Activated CD8-positive, alpha-beta memory T cell treated with anti-CD3 and anti-CD28 coated beads for 48 hours (primary cell): ENCODE measurements at places on chromosomes 3 and 15.

- DNase-seq: no peak
Observed at GRCh38 chr3:37862903-37863815, 1.5 kb downstream of the CTDSPL start.

DNA sequence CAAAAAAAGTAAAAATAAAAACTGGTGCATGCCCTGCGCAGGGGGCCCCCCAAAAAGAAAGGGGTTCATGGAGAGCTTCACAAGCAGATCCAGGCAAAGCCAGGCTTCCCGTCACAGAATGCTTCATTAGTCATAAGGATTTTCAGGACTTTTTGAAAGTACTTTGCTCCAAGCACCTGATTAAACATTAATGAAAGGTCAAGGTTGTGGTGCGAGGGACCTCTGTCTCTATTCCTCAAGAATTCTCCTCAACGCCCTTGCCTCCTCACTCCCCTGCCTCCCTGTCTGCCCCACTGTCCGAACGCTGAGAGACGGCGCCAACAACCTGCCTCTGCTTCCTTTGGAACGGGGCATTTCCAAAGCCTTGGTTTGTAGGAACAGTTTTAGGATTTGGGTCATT is 240.1 kb upstream of the IGF1R start:
- no peak for DNase-seq

GRCh38 chr3:112974178-112974517 is 755 bp downstream of the CD200R1 start:
- no peak for DNase-seq

DNA sequence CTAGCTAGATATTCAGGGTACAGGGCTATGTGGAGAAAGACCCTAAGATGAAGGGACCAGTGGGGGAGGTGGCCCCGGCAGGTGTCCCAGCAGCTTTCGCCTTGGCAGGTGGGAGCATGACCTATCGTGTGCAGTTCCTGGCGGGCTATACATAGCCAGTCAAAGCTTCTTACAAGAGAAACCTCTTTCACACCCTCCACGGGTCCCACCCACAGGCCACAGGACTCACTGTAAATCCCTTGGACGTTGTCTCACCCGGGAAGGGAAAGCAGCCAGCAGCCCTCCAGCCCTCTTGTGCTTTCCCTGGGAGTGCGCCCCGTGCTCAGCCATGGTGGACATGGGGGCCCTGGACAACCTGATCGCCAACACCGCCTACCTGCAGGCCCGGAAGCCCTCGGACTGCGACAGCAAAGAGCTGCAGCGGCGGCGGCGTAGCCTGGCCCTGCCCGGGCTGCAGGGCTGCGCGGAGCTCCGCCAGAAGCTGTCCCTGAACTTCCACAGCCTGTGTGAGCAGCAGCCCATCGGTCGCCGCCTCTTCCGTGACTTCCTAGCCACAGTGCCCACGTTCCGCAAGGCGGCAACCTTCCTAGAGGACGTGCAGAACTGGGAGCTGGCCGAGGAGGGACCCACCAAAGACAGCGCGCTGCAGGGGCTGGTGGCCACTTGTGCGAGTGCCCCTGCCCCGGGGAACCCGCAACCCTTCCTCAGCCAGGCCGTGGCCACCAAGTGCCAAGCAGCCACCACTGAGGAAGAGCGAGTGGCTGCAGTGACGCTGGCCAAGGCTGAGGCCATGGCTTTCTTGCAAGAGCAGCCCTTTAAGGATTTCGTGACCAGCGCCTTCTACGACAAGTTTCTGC is 15.0 kb downstream of the GRK7 start:
- DNase-seq: no peak

DNA sequence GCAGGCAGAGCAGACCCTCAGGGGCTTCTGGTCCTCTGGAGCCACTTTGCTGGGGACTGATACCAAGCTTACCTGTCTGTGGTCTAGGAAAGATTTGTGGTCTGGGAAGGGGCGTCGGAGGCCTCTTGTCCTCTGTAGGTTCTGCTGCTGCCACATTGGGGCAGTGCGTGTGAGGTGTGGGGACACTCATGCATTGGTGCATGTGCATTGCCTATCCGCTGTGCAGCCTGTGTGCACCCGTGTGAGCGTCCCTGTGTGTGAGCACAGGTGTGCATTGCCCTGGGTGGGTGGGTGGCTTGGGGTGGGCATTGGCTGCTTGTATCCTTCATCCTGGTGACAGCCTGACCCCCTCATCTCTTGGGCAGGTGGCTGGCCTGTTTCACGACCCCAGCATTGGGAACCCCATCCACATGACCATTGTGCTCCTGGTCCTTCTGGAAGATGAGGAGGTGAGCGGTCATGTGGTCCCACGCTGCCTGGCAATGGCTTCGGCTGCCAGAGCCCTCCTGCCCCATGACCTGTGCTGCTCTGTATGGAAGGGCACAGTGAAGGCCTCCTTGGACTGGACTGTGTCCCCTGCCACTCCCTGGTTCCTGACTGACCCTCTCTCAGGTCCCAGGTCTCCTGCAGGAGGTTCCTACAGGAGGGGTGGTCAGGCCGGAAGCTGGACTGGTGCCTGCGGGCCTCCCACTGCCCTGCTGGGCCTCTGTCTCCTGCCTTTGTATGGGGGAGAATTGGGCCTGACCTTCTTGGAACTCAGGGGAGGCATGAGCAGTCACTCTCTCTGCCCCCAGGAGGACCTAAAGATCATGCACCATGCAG is 41.5 kb downstream of the SAXO2 start:
- no peak for DNase-seq

DNA sequence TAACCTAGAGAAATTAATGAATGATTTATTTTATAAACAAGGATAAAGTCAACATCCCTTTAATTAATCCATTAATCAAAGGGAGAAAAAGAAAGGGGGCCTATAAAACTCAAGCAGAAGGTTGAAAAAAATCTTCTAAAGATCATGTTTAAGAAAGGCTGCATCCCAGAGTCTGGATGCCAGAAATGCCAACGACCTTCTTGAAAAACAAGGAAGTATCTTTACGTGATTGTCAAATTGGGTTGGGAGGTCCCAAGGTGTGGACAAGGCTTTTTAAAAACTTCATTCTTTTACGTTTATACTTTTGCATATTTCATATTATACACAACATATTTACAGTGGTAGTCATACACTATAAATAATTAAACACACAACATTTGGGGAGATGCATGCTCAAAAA is 1.6 kb downstream of the GOLGB1 start:
- no peak for DNase-seq

GRCh38 chr15:83379579-83379959 is 67.6 kb upstream of the SH3GL3 start:
- DNase-seq: no peak

DNA sequence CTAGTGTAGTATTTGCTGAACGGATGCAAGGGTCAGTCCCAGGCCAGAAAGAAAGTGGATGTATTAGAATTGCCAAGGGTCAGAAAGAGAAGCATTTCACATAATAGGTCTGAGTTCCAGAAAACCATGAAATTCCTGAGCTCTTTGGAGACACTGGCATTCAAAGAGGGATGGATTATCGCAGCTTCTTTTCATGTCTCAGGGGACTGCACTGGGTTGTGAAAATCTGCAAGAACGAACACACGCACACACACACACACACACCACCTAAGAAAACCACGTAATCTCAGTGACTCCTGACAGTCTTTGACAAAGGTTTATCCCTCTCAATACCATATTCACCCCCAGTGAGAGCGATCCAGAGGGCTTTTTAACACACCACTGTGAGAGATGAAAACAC is 57.9 kb downstream of the TIPARP start:
- no peak for DNase-seq

DNA sequence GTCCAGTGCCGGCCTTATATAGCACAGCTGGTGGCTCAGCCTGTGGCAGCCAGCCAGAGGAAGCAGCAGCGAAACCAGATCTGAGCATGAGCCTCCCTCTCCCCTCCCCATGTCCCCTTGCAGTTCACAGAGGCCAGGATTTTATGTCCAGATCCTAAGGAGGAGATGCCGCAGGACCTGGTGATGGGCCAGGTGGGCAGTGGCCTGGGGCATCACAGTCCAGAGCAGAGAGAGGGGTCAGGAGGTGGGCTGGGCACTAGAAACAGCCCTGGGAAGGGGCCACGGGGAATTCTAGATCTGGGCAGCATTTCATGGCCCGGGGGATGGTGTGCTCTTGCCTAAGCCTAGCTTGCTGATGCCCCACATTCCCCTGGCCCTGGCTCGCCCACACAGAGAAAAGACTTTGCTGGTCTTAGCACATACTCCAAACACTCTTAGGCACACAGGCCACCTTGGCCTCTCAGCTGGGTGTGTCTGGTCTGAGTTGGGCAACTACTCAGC is 259 bp upstream of the CILP start:
- no peak for DNase-seq

DNA sequence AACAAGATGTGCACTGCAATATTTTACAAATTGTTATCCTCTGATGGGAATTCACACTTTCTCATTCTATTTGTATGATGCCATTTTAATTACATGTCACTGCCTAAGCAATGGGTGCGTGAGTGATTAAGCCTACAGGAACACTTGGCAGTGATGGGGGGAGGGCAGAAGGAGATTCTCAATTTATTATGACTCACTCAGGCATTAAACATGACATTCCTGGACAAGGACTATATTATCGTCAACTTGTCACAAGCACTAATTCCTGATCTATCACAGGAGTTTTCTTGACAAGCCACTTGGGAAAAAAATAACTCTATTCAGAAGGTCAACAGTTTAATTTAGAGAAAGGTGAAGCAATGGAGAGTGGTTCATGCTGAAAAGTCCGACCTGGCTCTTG is 556.8 kb downstream of the NSUN3 start:
- DNase-seq: no peak

- no peak for DNase-seq
Observed at GRCh38 chr3:46585799-46586693, 19.9 kb upstream of the LRRC2 start.

DNA sequence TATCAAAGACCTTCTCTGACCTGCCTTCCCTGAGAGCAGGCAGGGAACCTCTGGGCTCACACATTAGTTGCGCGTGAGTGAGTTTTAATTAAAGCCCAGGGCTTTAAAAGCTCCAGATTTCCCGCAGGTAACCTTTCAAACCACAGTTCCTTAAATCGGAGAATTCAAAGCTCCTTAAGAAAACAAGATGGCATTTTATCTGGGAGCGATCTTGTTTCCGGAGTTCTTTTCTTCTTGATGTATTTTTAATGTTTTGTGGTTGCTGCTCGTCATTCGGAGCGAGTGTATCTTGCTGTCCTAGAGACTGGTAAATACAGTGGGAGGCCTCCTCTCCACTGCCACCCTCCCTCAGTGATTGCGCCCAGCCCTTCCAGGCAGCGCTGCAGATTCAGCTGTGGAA is 284.3 kb downstream of the CLSTN2 start:
- DNase-seq: no peak

GRCh38 chr3:42519568-42519962 is 17.1 kb downstream of the VIPR1 start:
- DNase-seq: no peak

- no peak for DNase-seq
Observed at GRCh38 chr15:39870537-39870936, 49.5 kb downstream of the GPR176 start.

DNA sequence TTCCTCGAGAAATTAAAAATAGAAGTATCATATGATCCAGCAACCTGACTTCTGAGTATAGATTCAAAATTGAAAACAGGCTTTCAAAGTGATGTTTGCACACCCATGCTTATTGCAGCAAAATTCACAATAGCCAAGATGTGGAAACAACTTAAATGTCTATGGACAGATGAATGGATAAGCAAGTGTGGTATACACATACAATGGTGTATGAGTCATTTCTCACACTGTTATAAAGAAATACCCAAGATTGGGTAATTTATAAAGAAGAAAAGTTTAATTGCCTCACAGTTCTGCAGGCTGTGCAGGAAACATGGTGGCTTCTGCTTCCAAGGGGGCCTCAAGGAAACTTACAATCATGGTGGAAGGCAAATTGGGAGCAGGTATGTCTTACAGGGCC is 100.8 kb downstream of the KLF13 start:
- DNase-seq: no peak

- no peak for DNase-seq
Observed at GRCh38 chr3:49553324-49553691, 969 bp upstream of the BSN start.

DNA sequence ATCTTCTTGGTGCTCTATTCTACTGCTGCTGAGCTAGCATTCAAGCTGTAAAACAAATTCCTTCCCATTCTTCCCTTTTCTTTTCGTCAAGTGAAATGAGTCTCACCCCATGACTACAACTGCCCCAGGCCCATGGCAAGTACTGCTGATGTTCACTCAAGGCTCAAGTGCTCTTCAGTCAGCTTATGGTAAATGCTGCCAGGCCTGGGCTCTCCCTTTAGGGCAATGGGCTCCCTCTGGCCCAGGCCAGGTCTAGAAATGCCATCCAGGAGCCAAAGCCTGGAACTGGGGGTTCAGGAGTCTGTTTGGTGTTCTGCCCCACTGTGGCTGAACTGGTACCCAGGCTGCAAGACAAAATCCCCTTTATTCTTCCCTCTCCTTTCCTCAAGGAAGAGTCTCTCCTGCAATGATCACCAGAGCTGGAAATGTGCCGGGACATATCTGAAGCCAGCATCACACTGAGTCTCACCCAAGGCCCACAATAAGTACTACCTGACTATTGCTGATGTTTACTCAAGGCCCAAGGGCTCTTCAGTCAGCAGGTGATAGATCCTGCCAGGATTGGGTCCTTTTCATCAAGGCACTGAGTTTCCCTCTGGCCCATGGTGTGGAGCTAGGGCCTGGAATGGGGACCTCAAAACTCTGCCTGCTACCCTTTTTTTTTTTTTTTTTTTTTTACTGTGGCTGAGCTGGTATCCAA is 205.0 kb upstream of the STAC start:
- DNase-seq: no peak

DNA sequence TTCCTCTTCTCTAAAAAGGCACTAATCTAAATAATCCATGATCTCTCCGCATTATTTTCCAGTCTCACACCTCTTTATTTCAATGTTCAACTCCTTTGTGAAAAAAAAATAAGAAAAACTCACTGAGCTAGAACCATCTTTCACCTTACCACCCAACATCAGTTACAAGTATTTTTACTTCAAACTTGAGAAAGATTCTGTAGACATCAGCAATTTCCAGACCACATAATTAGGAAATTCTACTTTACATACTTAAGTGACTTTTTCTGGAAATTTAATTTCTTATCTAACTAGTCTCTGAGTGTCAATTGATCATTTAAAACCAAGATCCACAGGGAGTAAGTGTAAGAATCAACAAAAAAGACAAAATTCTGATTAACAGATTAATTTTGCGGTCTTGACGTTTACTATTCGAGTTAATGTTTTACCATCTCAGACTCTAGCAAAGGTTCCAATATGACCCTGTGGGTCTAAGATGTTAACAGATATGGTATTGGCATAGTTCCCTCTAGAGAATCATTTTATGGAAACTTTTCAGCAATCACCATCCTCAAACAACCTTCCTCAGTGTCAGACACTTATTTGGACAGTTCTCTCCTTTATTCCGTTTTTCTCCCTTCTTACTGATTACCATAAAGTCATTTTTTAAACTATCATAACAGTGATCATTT is 5.1 kb downstream of the ATP13A3 start:
- no peak for DNase-seq

DNA sequence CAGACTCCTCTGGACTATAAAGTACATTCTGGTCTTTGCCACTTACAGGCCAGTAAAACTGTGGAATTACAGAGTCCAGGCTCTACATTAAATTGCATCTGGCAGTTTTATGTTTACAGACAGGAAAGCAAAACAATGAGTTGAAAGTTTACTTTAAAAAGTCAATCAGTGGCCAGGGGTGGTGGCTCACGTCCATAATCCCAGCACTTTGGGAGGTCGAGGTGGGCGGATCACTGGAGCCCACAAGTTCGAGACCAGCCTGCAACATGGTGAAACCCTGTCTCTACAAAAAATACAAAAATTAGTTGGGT is 53.8 kb downstream of the TM4SF4 start:
- DNase-seq: no peak
